EH (cell line): ENCODE measurements at places on chromosomes 4 and X.

DNA sequence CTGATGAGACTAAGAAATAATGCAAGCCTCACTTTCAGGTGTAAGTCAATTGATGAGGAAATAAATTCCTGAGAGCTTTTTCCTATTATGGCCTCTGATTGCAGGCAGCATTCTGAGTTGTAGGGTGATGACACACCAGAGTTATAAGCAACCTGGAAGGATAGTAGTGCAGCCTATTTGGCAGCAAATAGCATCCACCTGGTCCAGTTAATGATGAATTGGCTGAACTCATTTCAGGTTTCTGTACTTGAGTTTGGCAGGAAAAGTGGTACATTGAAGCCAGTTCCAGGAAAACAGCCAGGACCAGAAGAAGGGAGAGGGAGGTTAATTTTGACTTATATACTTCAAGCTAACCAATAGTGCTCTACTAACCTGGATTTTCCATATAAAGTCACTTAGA, 316.8 kb downstream of the NAF1 start:
- DNase-seq: no peak

GRCh38 chr4:151143162-151143561, 43.7 kb downstream of the RPS3A start:
- no peak for DNase-seq

GRCh38 chrX:43559644-43560043, 96.5 kb upstream of the MAOA start:
- DNase-seq: peak; percentile 13

GRCh38 chrX:38183596-38183995, 37.1 kb downstream of the SRPX start:
- DNase-seq: peak; percentile 7

GRCh38 chrX:38108364-38108763, 102.0 kb downstream of the SYTL5 start:
- no peak for DNase-seq

- no peak for DNase-seq
Observed at GRCh38 chrX:13088156-13088487, 43.7 kb upstream of the FAM9C start.

DNA sequence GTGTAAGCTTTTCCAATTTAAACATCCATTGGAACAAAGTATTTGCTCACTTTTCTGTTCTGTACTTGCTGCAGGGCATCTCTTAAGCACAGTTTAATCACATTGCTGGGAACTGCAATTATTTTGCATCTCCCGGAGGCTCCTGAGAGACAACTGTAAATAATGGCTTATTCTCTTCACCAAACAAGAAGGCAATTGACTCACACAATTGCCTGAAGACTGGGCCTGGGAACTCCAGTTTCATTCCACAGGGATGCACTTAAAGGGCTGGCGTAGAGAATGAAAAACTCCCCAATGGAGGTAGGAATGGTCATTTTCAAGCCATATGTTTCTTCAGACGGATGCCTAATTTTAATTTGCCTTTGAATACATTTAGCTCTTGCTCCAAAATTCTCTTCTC, 29.5 kb downstream of the TFDP3 start:
- no peak for DNase-seq

DNA sequence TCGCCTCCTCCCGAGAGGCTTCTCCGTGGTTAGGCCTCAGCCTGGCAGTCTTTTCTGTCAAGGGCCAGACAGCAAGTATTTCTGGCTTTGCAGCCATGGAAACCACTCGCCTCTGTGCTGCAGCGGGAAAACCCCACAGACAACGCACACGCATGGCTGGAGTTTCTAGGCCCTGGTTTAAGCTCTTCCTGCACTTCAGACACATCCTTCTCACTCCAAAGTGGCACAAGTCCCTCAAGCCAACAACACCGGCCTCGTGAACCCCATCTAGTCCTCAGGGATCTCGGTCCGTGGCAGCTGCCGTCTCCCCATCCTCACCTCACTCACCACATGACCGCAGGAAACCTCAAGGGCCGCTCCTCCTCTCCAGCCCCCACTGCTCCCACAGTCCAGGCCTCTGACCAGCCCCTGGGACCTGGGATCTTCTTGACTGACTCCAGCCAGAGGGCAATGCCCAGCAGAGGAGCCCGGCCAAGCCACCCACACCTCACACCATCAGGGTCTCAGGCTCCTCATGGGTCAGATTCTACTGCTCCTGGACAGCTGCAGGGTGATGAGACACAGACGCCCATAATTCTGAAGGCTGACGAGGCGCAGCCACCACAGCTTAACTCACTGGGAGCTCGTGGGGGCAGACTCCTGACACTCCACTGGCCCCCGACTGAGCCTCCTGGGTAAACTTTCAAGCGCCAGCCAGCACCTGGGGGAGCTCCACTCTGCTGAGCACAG, 21.7 kb downstream of the LETM1 start:
- no peak for DNase-seq

- DNase-seq: no peak
Observed at GRCh38 chr4:166625018-166625637, 609.2 kb downstream of the SPOCK3 start.

DNA sequence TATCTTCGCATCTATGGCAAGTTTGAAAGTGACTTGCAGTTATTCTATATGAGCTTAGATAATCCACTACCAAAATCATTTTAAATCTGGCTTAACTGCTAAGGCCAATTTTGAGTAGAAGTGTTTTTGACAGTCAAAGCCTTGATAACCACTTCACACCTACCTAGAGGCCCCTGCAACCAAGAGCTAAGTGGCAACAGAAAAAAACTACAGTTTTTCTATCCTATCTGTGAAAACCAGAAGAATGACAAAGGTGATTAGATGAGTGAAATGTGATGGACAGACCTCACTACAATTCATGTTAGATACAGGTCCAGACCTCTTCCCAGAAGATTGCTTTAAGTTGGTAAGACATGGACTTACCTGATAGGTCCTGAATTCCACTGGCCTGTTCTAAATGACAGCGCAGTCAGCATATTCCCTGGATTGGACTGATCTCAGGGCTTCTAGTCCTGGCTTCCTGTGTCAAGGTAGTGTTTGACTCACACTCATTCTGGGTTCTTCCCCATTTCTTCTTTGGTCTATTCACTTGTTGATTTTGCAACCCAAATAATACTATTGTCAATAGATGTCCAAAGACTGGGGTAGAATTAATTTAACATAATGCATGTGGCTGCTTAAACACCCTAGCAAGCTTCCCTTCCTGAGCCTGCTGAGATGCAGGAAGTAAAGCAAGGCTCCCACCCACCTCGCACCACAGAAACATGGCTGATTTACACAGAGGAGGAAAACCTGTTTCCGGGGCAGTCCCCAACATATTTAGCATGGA, 65.1 kb downstream of the PPP3CA start:
- DNase-seq: no peak

- no peak for DNase-seq
Observed at GRCh38 chr4:36549252-36549651, 267.8 kb downstream of the DTHD1 start.

GRCh38 chr4:89193843-89194242, 82.5 kb downstream of the TIGD2 start:
- DNase-seq: peak; percentile 7

DNA sequence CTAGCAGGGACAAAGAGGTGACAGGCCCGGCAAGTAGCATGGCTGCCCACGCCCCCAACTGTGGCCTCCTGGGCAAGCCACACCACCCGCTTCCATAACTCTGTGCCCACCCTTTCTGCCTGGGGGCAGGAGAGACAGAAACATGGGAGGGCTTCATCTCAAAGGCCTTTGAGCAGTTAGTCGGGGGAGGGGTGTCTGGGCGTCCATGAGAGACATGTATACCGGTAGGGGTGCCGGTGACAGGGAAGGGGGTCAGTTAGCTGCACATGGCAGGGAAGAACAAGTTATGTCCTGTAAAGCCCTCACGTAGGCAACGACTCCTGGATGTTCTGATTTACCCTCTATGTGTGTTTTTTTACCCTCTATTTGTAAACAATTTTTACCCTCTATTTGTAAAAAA, 9.3 kb downstream of the PDZD4 start:
- DNase-seq: no peak

GRCh38 chr4:112201915-112202505, 29.6 kb upstream of the AP1AR start:
- no peak for DNase-seq

GRCh38 chr4:69858690-69859089, 1.3 kb downstream of the SULT1E1 start:
- DNase-seq: no peak

DNA sequence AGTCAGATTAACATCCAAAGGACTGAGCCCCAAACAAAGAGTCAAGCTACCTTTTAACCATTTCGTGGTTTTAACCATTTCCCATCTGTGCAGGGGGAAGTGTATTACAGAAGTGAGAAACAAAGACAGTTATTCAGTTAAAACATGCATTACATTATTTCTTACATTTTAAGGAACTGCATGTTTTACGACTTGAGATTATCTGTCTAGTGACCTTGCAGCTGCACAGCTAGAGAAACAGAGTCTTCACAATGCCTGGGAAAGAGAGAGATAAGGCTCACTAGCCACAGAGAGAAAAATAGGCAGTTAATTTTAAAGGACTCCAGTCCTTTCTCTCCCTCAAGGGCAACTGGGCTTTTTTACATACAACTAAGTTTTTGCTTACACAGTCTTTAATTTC, 48.7 kb upstream of the KLHL4 start:
- DNase-seq: no peak

DNA sequence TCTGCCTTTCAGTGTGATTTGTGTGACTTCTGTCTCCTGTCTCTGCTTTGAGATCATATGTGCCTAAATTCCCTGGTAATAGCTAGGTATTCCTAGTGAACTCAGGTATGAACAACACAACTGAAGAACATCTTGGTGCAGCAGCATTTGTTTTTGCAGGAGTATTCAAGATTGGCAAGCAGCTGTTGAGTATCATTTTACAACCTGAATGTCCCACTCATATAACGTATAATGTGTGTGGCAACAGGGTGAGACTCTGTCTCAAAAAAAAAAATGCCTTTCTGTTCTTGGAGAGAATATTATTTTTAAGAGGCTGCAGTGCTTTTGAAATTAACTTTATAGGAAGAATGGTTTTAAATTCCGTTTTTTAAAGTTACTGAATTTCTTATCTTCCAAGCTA, 7.7 kb downstream of the LSM6 start:
- no peak for DNase-seq

GRCh38 chr4:183287677-183288076, 32.4 kb downstream of the CLDN22 start:
- no peak for DNase-seq

DNA sequence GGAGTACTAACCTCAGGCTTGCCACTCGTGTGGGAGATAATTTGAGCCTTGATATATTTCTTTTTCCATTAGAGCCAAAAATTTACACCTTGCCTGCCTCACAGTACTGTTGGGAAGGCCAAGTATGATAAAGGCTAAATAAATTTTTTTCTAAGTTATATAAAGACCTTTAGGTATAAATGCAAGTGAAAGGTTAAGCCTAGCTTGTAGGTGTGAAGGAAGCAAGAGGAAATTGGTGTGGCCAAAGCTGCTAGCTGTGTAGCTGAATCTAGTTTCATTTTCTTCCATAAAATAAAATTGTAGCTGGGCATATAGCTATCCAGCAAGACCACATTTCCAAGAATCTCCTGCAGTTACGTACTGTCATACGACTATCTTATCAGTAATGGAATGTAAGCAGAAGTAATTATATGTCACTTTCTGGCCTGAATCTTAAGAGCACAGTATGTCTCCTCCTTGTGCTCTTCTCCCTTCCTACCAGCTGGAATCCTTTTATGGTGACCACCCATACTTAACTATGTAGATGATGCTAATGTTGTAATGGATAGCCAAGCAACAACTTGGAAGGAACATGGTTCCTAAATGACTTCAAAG, 14.3 kb upstream of the GABRE start:
- DNase-seq: no peak

DNA sequence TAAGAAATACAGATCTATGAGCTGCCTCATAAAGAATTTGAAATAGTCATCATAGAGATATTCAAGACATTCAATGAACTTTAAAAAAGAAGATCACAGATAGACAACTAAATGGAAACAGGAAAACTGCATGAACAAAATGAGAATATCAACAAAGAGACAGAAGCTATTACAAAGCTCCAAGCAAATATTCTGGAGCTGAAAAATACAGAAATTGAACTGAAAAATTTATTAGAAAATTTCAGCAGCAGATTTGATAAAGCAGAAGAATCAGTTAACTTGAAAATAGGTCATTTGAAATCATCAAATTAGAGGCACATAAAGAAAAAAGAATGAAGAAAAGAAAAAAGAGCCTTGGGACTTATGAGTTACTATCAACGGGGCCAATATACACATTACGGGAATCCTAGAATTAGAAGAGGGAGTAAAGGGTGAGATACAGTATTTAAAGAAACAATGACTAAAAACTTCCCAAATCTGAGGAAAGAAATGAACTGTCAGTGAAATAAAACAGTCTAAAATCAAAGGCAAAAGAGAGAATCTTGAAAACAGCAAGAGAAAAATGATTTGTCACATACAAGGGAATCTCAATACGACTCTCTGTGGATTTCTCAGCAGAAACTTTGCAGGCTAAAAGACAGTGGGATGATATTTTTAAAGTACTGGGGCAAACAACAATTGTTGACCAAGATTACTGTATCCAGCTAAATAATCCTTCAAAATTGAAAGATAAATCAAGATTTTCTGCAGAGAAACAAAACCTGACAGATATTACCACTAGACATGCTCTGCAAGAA, 641.6 kb downstream of the ANKRD50 start:
- DNase-seq: peak; percentile 36

GRCh38 chrX:48934581-48935300, 15.9 kb upstream of the PIM2 start:
- no peak for DNase-seq

- no peak for DNase-seq
Observed at GRCh38 chrX:132118358-132118757, 9.5 kb downstream of the FRMD7 start.

DNA sequence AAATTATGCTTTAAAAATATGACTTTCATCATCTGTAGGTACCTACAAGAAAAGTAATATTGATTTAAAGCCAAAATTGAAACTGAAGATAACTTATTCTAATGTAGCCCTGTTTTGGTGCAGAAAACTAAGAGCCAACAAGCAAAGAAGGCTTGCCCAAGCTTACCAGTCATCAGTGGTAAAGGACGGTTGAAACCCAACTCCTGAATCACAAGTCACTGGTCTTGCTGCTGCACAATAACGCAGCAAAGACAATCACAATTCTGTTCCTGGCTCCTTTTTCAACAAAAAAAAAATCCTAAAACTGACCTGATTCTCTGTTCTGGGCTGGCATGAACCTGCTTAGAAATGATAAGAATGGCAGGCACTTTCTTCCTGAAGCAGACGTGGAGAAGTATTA, 34.5 kb downstream of the WDFY3 start:
- no peak for DNase-seq
